Stimulated activated CD8-positive, alpha-beta memory T cell treated with anti-CD3 and anti-CD28 coated beads, Interleukin-2, amount 100 ng/mL, for 1 hour (primary cell): ENCODE measurements at places on chromosomes 4 and X.

DNA sequence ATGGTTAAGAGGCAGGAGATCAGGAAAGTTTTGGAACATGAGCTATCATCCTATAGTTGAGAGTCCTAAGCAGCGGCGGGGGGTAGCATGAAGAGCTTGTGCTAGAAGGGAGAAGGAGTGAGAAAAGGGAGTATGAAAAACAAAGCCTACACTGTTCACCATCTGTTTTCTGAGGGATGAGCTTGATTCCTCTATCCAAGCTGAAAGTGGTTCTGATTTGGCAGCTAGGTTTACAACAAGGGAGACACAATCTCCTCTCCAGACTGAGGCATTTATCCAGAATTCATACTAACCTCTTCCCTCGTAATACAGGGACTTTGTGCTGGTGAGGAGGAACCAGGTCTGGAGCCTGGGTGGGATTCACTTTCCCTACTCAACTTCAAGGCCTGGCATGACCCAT lies 23.5 kb downstream of the TSC22D3 start:
- DNase-seq: no peak

DNA sequence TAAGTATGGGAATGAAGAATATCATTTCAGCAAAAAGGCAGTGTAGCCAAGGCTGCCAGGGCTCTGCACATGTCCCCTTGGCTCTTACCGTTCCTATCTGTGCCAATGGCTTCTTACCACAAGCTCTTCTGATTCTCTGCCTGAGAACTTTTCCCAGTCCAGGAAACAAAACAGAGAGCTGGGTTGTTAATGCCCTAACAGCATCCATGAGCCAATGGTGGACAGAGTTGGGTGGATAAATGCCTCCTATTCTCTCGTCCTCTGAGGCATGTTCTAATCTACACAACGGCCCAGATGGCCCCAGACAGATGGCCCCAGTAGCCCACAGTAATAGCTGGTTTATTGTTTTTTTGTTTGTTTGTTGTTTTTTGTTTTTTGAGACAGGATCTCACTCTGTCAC lies 28.0 kb downstream of the SCD5 start:
- no peak for DNase-seq

GRCh38 chr4:157667836-157668235 lies 447.3 kb downstream of the GRIA2 start:
- DNase-seq: no peak

DNA sequence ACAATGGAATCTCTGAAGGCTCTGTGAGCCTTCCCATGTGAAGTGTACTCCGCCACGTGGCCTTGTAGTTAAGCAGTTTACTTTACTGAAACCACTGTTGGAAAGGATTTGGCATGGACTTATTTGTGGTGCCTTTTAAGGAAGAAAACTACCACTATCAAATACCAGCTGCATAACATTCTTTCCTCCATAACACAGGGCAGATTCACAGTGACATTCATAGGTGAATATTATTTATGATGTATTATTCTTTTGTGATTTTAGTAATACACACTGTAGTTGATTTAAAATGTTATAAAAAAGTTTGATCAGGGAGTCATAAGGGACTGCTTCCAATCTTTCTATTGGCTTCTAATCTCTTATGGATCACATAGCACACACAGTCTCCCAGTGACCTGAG lies 192.5 kb upstream of the AGTR2 start:
- DNase-seq: no peak

DNA sequence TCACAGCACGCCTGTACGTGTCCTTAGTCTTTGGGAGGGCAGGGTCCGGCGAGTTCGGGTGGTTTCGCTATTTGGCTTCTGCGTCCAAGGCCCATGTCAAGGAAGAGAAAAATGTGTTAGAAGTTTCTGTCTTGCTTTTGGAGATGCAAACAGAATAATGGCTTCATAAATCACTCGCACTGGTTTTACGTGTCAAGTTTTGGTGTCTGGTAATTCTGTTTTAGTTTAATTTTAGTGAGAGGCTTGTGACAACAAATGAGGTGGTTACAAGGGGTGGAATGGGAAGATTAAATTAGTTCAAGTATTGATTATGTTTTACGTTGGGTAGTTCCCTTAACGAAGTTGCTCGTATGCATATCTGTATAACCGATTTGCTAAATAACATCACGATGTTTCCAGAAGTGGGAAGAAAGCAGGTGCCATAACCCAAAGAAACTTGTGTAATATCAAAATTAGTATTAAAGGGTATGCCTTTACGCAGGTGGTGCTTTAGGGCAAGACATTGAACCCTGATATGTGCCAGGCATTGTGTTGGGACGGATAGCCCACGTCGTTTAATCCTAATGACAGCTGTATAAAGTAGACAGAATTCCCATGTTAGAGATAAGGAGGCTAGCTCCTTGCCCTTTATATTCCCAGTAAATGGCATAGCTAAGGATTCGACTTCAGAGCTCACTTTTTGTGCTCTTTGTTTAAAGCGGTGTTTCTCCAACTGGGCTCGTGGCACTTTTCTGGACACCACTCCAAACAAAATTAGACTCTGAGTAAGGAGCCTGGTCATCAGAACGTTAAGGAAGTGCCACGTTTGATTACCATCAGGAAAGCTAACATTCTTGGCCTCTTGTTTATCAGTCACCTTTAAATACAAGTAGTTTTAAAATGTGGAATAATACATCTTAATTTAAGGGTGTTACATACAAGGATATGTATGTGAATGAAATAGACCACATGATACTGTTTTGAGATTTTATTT lies 843 bp downstream of the RPL34 start:
- no peak for DNase-seq

DNA sequence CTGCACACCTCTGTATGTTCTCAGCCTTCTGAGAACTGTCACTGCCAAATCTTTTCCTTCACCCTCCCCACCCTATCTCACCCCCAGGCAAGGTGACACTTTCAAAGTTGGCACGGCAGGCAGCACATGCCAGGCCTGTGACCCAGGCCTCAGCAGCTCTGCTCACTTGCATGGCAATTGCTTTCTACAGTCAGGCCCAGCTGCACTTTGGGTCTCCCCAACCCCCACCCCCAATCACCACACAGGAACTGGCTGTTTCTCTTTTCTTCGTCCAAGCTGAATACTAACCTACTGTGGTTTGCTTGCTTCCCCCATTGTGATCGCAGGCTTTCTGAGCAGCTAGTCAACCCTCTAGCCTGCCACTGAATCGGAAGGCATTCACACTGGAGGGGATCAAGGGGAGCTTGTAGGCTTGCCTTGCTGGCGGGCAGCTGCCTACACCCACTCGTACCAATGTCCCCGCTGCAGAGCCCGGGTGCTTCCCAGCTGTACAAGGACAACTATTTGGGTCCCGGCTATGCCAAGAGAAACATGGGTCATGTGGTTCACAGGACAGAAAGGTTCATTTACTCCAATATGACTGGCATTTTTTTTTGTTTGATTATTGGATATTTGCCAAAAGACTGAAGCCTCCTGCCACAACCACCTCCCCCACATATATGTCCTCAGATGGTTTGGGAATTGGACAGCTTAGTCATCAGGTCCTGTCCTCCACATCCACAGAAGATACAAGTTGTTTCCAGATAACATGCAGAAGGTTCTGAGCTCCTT lies 28.1 kb downstream of the SLC25A43 start:
- DNase-seq: no peak

DNA sequence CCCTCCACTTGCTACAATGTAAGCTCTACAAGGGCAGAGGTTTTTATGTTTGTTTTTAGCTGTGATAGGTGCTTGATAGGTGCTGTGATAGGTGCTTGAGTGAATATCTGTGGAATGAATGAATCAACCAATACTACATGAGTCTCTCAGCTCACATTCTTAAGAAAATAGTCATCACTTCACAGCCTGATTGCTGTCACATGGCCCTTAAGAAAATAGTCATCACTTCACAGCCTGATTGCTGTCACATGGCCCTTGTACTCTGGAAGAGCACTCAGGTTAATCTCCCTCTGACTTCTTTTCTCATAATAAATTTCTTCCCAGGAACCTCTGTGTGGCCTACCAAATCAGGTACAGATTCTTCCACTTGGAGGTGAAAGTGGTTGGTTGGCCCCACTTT lies 335.2 kb downstream of the TENM3 start:
- DNase-seq: no peak

GRCh38 chr4:150286656-150287055 lies 208.4 kb downstream of the DCLK2 start:
- no peak for DNase-seq

- DNase-seq: no peak
These were observed 86.9 kb upstream of the BMP2K start for GRCh38 chr4:78689261-78689660.

GRCh38 chr4:68655764-68656444 lies 14.5 kb downstream of the UGT2B15 start:
- no peak for DNase-seq

- no peak for DNase-seq
These were observed 210.7 kb upstream of the MAD2L1 start for GRCh38 chr4:120277391-120277790.

- DNase-seq: no peak
These were observed 68.3 kb upstream of the DDX3X start for GRCh38 chrX:41265615-41266014.

GRCh38 chrX:136847874-136848273 lies 32.7 kb downstream of the RBMX start:
- no peak for DNase-seq

GRCh38 chr4:38367642-38368174 lies 296.3 kb upstream of the KLF3 start:
- DNase-seq: no peak

DNA sequence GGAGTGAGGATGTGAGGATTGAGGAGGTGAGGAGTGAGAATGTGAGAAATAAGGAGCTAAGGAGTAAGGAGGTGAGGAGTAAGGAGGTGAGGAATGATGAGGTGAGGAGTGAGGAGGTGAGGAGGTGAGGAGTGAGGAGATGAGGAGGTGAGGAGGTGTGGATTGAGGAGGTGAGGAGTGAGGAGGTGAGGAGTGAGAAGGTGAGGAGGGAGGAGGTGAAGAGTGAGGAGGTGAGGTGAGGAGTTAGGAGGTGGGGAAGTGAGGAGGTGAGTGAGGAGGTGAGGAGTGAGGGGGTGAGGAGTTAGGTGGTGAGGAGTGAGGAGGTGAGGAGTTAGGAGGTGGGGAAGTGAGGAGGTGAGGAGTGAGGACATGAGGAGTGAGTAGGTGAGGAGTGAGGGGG lies 74.8 kb upstream of the MXD4 start:
- no peak for DNase-seq

DNA sequence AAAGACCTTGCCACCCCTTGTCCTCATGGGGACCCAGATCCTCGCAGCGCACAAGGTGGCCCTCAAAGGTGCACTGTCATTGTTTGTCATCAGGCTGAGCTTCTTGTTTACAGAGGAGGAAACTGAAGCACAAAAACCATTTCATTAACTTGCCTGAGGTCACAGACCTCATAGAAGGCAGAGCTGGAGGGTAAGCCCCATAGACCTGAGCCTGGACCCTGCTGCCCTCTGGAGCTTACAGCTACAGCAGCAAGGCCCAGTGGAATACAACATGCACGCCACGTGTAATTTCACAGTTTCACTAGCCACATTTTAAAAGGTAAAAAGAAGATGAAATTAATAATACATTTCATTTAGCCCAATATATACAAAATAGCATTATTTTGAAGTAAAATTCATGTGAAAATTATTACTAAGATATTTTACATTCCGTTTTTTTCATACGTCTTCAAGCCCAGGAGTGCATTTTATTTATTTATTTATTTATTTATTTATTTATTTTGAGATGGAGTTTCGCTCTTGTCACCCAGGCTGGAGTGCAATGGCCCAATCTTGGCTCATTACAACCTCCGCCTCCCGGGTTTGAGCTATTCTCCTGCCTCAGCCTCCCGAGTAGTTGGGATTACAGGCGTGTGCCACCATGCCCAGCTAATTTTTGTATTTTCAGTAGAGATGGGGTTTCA lies 8.8 kb downstream of the JAKMIP1 start:
- DNase-seq: no peak

- no peak for DNase-seq
These were observed 53.0 kb upstream of the PROM1 start for GRCh38 chr4:16136827-16137226.

DNA sequence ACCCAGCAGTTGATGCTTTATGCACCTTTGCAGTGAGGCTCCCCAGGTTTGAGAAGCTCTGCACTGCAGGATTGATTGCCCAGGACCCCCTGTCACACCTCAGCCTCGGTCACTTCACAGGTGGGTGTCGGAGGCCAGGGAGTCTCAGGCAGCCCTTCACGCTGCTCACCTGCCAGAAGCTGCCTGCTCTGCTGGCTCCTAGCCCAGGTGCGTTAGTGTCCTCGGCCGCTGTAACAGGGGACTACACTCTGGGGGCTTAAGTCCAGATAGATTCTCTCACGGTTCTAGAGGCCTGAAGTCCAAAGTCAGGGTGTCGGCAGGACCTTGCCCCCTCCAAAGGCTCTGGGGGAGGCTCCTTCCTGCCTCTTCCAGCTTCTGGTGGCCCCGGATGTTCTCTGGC lies 79.9 kb downstream of the CPZ start:
- DNase-seq: no peak

DNA sequence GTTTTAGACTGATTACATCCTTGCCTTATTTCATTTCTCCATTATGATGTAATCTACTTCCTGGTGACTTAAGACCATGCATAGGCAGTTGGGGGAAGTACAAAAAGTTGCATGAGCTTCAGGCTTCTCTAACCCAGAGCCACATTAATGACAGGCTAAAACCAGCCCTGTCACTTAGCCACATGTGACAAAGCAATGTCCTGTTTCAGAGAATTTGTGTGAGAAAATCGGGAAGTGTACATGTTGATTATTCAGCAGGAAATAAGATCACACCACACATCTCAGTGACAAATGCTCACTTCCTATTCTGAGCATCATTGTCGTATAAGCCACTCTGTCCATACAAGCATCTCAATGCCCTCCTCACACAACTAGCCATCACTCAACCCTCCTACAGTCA lies 98.5 kb upstream of the MAGEB16 start:
- no peak for DNase-seq

GRCh38 chr4:153428941-153429475 lies 37.2 kb upstream of the TMEM131L start:
- DNase-seq: no peak

GRCh38 chr4:39544580-39545315 lies 17.5 kb upstream of the UGDH start:
- DNase-seq: no peak

- DNase-seq: no peak
These were observed 43.8 kb upstream of the ARHGAP24 start for GRCh38 chr4:85431156-85431555.

- no peak for DNase-seq
These were observed 277.3 kb upstream of the HAND2 start for GRCh38 chr4:173807347-173807746.

- DNase-seq: no peak
These were observed 735.4 kb downstream of the PCDH7 start for GRCh38 chr4:31455612-31456011.

GRCh38 chrX:140799216-140799615 lies 89.7 kb downstream of the LINC00632 start:
- no peak for DNase-seq

- DNase-seq: no peak
These were observed 19.7 kb downstream of the NHSL2 start for GRCh38 chrX:71930298-71930697.

GRCh38 chrX:103211012-103211715 lies 3.7 kb upstream of the BEX4 start:
- peak; percentile 12 for DNase-seq

GRCh38 chr4:118801895-118802575 lies 33.9 kb downstream of the SEC24D start:
- DNase-seq: no peak
